ENCODE measurements at places on chromosomes 12 and 14.

DNA sequence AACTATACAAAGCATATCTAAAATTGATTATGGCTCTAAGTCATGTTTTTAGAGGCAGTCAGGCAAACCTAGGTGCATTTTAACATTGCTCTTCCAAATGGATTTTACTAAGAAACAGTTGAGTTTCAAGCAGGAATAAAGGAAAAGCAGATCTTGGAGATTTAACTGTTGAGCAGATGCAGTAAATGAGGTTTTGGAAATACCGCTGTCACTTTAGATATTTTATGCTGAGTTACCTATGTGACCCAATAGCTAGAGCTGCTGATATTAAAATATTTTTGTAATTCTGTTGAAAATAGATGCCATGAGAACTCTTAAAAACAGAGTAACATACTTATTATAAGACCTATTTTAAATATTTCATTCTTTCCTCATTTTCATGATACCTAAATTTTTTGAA lies 181.4 kb downstream of the SYT1 start:
- no peak for DNase-seq

DNA sequence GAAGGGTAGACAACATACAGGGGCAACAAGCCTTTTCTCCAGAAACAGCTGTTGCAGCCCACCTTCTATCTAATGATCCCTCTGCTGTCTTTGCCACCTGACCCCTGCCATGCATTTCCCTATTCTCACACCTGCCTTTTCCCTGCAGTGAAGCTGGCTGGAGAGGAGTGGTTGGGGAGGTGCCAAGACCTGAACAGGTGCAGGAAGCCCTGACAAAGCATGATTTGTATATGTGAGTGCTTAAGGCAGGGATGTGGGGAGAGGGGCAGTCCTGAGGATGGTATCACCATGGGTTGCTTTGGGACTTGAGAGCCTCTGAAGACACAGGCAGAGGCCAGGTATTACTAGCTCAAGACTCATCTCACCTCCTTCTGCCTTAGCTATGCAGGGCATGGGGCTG lies 2.9 kb upstream of the PFDN5 start:
- DNase-seq: no peak

DNA sequence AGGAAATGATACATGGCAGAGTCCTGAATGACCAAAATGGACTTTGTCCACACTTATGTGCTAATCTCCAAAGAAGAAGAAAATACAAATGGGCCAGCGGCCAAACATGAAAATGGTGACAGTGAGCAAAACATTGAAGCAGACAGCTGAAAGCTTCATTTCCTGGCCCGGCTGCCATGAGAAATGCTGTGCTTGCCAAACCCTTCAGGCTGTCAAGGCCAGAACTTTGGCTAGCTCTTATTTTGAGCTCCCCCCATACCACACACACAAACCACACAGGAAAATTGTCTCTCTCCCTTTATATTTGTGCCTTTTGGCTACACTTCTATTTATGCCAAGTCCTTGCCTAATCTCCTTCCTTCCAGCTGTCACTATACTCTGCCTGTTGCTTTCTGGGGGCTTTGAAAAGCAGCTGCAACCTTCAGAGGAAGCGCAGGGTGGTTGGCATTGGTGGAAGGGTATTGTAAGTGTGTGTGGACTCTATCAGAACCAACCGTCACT lies 323.8 kb downstream of the RAD51B start:
- DNase-seq: no peak

GRCh38 chr14:71416392-71416791 lies 509.1 kb downstream of the PCNX1 start:
- DNase-seq: no peak
